Foreskin keratinocyte (primary cell): ENCODE measurements at places on chromosomes 3 and 15.

GRCh38 chr3:71025010-71025409, 558.5 kb downstream of the FOXP1 start:
- no peak for DNase-seq

- no peak for DNase-seq
These were observed 183.6 kb downstream of the DCLK3 start for GRCh38 chr3:36580716-36581115.

GRCh38 chr3:192062186-192062585, 601.2 kb downstream of the PYDC2 start:
- no peak for DNase-seq

DNA sequence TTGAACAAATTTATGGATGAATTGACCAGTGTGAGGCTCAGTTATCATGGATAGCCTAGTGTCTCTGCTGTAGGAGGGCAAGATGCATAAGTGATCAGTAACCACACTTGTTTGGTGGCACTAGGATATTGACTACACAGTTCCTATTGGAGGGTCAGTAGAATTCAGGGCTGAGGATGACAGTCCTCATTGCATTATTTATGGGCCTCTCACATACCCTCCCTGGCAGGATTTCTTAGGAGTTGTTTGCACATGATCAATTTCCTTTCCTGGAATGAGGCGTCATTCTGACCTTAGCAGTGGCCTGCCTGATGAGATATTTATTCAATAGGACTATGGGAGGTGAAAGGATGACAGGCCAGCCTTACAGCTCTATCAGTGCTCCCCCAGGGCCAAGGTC, 125.1 kb upstream of the AGBL1 start:
- no peak for DNase-seq
